ENCODE measurements at places on chromosomes 4 and X.

- DNase-seq = peak; percentile 1
Observed at GRCh38 chr4:110622841-110623717, at the start of gene PITX2. Gene PITX2 (minus strand): TSS chr4:110623077. CDS start chr4:110622460, 617 bp downstream.

- DNase-seq = no peak
Observed at GRCh38 chr4:138736362-138736761, 279.2 kb upstream of the NOCT start.

DNA sequence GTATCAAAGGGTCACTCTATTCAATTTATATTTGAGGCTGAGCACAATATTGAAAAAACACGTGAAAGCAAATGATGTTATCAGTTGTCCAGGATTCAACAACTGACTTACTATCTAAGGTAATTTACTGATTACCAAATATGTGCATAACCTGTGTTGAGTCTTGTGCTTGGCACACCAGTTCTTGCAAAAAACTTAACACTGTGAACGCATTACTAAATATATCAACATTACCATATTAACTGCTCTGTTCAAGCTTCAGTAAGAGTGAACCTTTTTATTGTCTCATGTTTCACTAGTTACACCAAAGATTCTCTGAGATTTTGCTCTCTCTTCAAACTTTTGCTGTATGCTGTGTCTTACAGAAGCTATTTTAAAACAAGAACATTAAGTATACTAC is 38.4 kb downstream of the PPARGC1A start:
- no peak for DNase-seq

- no peak for DNase-seq
Observed at GRCh38 chr4:25878676-25879075, 15.9 kb upstream of the SEL1L3 start.

- no peak for DNase-seq
Observed at GRCh38 chr4:76377911-76378310, 43.0 kb downstream of the CCDC158 start.

DNA sequence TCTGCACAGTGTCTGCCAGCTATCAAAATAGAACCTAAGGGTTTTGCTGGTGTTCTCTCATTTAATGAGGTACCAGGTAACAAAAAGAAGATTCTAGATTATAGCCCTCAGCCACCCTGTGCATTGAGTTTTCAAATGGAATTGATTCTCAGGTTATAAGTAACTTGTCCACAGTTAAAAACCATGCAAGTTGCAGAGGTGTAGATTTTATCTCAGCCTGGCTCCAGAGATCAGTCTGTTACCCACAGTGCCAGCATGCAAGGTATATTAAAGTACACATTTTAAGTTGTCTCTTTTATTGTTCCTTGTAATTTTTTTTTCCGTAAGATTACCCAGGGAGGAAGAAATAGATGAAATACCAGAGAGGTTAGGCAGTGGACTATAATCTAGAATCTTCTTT is 59.7 kb downstream of the RAPGEF2 start:
- DNase-seq = no peak

DNA sequence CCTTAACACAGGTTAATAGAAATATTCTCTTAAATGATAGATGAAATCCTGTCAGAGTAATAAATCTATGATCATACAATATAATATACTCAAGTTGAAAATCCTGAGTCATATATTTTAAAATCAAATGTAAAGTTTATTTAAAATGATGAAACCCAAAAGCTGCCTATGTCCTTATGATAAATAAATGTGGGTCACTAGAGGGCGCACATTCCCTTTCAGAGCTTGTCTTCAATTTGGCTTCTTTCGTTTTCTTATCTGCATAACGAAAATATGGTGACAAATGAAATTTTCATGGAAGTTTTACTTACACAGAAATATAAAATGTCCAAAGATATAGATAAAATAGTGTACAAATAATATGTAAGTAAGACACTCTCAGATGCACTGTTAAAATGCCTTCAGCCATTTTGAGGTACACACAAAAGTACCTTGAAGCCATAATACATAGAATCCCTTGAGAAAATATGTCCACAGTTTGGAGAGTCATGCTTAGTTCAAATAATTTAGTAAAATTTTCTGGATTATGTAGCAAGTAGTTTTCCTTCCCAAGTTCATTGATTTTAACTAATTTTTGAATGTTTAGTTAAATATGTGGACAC is 680.4 kb downstream of the DMD start:
- no peak for DNase-seq

- no peak for DNase-seq
Observed at GRCh38 chrX:44456685-44457084, 86.0 kb downstream of the FUNDC1 start.

GRCh38 chrX:41005445-41005992 is 79.7 kb upstream of the USP9X start:
- DNase-seq = no peak

DNA sequence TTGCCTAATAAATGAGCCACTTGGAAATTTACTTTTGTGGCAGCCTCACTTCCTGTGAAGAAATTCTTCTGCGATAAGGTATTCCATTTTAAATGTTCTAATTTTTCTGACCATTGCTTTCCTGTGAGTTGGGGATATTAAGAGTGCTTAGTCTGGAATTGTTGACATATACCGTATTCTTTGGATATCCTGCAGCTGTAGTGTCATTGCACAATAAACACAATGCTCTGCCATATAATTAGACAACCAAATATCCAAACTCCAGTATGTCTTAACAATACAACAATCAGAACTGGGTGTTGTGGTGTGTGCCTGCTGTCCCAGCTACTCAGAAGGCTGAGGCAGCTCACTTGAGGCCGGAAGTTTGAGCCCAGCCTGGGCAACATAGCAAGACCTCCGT is 99.4 kb downstream of the LUZP4 start:
- DNase-seq = no peak

GRCh38 chr4:11900359-11900758 is 471.7 kb upstream of the HS3ST1 start:
- DNase-seq = no peak

DNA sequence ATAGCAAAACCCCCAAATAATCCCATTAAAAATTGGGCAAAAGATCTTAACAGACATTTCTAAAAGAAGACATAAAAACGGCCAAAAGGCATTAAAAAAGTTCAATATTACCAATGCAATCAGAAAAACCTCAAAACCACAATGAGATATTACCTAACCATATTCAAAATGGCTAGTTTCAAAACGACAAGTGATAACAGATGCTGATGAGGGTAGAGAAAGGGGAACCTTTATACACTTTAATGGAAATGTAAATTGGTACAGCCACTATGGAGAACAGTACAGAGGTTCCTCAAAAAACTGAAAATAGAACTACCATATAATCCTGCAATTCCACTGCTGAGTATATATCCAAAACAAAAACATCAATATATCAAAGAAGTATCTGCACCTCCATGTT is 6.2 kb downstream of the AADAT start:
- DNase-seq = peak; percentile 1

DNA sequence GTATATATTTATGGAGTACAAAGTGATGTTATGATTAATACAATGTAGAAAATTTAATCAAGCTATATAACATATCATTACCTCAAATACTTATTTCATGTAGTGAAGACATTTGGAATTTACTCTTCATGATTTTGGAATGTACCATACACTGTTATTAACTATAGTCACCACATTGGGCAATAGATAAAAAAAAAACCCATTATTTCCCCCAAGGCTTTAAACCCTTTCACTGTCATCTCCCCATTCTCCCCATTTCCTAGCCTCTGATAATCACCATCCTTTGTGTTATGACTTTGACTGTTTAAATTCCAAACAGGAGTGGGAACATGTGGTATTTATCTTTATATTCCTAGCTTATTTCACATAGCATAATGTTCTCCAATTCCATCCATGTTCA is 2189.1 kb upstream of the AGA start:
- DNase-seq = no peak

GRCh38 chr4:110477836-110478235 is 1.9 kb downstream of the ENPEP start:
- DNase-seq = no peak

DNA sequence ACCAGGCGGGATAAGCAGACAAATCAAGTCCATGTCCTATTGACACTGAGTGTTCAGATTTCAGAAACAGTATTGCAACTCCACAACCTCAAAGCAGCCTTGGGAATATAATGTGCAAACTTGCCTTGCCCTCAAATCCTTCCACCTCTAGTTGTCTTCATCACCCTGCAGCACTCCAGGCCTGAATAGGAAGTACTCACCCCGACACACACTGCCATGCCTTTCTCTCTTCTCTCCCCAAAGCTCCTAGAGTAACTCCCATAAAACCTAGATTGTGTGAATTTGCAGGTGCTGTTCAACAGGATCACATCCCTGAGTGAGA is 19.6 kb downstream of the ACSL1 start:
- no peak for DNase-seq

DNA sequence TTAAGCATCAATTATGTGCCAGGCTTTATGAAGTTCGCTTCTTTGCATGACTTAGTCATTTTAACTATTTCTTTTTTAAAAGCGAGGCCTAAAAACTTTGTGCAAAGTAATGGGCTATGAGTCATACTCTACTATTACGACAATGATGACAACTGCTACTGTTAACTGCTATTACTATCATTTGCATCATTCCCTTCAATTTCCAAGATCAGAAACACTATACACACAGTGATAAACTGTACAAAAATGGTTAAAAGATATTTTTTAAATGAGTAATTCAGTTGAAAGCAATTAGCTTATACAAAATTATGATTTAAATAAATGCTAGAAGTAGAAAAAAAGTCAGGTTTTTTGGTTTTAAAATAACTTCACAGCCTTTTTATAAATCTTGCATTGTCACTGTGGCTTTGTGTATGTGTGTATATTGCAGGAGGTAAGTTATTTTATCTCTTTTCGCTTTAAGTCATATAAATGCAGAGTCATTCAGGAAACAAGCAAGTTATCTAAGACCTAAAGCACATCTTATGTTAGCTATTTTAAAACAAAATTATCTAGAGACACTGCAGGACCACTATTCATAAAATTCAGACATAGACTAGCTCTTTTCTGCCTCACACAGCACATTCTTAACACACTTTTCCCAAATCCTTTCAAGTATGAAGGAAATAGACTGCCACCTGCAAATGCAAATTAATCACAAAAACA is 18.5 kb upstream of the CXCL3 start:
- peak; percentile 7 for DNase-seq

DNA sequence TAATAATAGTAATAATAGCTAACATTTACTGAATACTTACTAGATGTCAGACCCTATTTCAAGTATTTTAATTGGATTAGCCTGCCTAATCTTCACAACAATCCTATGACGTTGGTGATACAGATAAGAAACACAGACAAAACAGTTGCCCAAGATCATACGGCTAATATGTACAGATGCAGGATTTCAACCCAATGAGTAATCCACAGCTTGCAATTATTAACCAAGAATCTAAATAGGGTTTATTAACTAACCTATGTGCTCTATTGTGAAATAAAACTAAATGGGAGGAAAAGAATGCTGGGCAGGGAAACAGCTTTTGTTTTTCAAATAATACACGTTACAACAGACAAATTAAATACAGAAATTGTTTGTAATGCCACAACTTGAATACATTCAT is 23.4 kb downstream of the FBXO8 start:
- no peak for DNase-seq

DNA sequence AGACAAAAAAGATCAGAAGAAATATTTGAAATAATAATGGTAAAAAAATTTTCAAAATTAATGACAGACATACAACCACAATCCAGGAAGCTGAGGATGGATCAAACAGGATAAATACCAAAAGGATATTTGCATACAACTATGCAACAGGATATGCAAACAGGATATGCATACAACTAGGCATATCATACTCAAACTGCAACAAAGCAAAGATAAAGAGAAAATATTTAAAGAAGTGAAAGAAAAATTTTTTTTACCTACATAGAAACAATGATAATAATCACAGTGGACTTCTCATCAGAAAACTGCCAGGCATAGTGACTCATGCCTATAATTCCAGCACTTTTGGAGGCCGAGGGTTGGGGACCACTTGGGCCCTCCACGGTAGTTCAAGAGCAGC is 11.3 kb upstream of the DHX15 start:
- DNase-seq = no peak

- no peak for DNase-seq
Observed at GRCh38 chr4:84258905-84259830, 239.9 kb downstream of the NKX6-1 start.

DNA sequence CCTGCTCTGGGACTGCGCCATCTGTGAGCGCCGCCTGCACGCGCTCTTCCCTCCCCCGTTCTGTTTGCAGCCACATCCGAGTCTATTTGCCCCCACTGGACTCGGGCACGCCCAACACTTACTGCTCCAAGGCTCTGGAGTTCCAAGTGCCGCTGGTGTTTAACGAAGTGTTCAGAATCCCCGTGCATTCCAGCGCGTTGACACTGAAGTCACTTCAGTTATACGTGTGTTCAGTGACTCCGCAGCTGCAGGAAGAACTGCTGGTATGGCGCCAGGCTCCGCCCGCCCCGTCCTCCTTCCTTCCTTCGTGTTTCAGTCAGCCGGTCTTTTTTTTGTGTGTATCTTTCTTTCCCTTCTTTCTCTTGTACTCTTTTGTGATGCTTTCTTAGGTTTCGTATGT is 30.7 kb upstream of the CLCN4 start:
- DNase-seq = no peak

GRCh38 chr4:184102488-184102887 is 115.2 kb downstream of the ENPP6 start:
- DNase-seq = no peak

DNA sequence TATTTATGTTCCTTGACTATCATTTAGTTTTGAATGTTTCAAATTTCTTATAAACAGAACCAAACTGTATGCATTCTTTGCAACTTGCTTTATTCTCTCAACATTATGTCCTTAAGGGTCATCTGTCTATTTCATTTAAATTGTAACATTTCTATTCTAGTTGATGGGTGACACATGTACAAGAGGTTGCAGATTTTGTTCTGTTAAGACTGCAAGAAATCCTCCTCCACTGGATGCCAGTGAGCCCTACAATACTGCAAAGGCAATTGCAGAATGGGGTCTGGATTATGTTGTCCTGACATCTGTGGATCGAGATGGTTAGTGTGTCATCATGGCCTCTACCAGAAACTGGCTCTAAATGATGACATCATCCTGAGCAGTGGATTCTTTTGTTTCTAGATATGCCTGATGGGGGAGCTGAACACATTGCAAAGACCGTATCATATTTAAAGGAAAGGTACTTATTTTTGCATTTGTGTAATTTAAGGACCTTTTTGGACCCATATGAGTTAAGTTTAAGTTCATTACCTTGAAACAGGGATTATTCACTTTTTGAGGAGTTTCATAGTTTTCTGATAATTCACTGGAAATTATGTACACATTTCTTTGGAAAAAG is 6.1 kb downstream of the LIAS start:
- DNase-seq = no peak

- DNase-seq = no peak
Observed at GRCh38 chr4:184157322-184157721, 60.4 kb downstream of the ENPP6 start.

Data from SIG-M5 (cell line).